ENCODE measurements at places on chromosomes 1 and 21. TPM values are rescaled to one million over a fixed set of nuclear protein-coding genes. Genes with fewer than 3 reads are reported as not detected.

CLIC4 gene
- 4.9 TPM for total RNA-seq

RAP1GAP gene
- total RNA-seq, result 0.60 TPM

CLIC6 gene
- total RNA-seq, result 0.44 TPM

IGSF3 gene
- 0.13 TPM for total RNA-seq

GUCA2A gene
- not detected for total RNA-seq

RIPK4 gene
- total RNA-seq, result 1.0 TPM

GRCh38 chr1:32962248-32962896 is 2.2 kb downstream of the RNF19B start:
- peak overlapping the region; percentile 83 for H3K4me3 ChIP-seq
- peaks cover 52% of the 10 kb centered on the region for H3K4me1 ChIP-seq
- no peak for DNase-seq
- no peaks in the 10 kb centered on the region for H3K36me3 ChIP-seq
- H3K27me3 ChIP-seq, result no peaks in the 10 kb centered on the region

GRCh38 chr1:28056129-28056925 is 32.1 kb downstream of the EYA3 start:
- peak overlapping the region; percentile 56 for H3K4me3 ChIP-seq
- H3K4me1 ChIP-seq, result peaks cover 49% of the 10 kb centered on the region
- peak; percentile 15 for DNase-seq
- H3K36me3 ChIP-seq, result peaks cover 39% of the 10 kb centered on the region

GRCh38 chr1:55751776-55752175 is 536.6 kb upstream of the USP24 start:
- H3K27ac ChIP-seq, result no peak overlapping the region
- H3K4me1 ChIP-seq, result no peaks in the 10 kb centered on the region
- H3K27me3 ChIP-seq, result peaks cover 18% of the 10 kb centered on the region
- no peak for DNase-seq
- H3K36me3 ChIP-seq, result peaks cover 5% of the 10 kb centered on the region
- H3K4me3 ChIP-seq, result no peak overlapping the region

DNA sequence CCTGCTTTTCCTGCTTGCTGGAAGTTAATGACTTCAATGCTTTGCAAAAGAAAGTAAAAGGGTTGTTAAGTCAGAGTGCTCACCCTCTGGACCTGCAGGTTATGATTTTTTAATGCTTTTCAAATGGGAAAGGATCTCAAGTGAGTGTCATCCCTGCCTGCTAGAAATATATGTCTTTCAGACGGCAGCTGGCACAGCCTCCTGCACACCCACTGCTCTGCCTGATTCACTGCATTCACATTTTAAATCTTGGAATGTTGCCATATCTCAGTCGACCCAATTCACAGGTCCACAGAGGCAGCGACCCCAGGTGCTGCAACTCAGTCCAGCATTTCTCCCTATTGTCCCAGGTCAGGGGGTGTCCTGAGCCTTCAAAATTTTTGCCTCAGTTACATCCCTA is 10.7 kb downstream of the DUSP23 start:
- H3K4me3 ChIP-seq, result no peak overlapping the region
- H3K27ac ChIP-seq, result no peak overlapping the region
- peaks cover 16% of the 10 kb centered on the region for H3K27me3 ChIP-seq
- no peak for DNase-seq

GRCh38 chr1:192920412-192920811 is 111.6 kb downstream of the RGS2 start:
- no peaks in the 10 kb centered on the region for H3K27me3 ChIP-seq
- no peaks in the 10 kb centered on the region for H3K4me1 ChIP-seq
- H3K36me3 ChIP-seq, result no peaks in the 10 kb centered on the region
- H3K27ac ChIP-seq, result no peak overlapping the region

DNA sequence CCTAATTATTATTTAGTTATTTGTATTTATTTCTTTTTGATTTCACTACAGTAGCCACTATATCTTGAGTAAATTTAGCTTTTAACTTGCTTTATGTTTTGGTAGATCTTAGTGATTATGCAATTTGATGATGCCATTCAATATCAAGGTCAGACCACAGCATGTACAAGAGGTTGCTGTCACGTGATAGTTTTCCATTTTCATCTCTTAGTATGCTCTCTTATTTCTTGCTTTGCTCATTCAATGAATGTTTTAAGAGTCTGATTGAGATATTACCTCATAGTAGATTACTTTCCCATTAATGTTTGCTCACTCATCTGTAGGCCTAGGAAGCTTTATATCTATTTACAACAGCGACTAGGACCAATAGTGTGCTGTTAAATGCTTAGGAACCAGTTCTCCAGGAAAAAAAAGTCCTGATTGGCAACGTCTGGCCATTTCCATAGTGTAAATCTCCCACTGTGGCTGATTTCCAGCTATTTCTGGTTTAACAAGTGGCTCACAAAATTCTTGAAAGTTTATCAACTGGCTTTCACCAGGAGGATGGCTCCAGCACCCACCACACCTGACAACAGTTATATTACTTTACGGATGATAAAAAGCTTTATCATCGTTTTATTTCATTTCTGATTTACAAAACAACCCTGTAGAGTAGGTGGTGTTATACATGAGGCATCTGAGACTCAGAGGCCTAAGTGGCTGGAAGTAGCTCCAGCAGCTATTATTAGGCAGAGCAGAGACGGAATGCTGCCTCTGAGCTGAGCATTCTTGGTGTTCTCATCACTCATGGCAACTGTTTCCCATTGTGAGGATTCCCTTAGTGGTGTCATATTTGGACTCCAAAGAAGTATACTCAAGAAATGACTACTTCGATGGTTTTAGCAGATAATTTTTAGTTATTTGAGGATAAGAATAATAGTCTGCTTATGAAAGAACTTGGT is 235.2 kb downstream of the DISC1 start:
- H3K27me3 ChIP-seq, result no peaks in the 10 kb centered on the region
- no peak overlapping the region for H3K4me3 ChIP-seq
- H3K27ac ChIP-seq, result no peak overlapping the region
- no peak for DNase-seq
- H3K36me3 ChIP-seq, result no peaks in the 10 kb centered on the region

GRCh38 chr1:69491416-69491815 is 76.3 kb upstream of the LRRC7 start:
- H3K36me3 ChIP-seq, result peaks cover 3% of the 10 kb centered on the region
- no peak overlapping the region for H3K27ac ChIP-seq
- no peaks in the 10 kb centered on the region for H3K4me1 ChIP-seq

DNA sequence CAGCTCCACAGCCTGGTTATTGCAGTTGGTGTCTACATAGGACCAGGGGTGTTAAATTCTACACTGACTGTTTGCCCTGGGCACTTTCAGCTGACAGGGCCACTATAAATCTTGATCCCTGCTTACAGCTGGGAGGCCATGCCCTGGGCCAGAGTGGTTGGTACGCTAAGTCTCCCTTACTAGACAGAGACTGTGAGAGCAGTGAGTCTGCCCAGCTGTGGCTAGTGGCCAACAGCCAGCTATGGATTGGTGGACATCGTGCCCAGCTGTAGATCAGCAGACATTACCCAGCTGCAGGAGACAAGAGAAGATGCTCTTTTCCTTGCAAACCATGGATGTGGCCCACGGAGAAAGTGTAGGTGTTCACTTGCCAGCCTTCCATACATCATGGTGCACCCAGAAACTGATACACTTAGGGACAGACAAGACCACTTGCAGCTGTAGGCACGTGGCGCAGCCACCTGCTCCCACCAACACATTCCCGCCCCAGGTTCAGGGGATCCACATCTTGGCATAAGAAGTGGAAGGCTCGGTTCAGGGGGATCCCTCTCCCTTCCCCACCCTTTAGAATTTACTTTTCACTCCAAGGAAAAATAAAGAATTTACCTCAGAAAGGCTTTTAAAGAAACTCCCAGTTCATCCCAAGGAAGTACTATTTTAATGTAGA is 16.4 kb upstream of the PAX7 start:
- H3K4me1 ChIP-seq, result no peaks in the 10 kb centered on the region
- H3K36me3 ChIP-seq, result no peaks in the 10 kb centered on the region
- no peak overlapping the region for H3K4me3 ChIP-seq
- no peak for DNase-seq
- peaks cover 3% of the 10 kb centered on the region for H3K27me3 ChIP-seq

GRCh38 chr1:58528518-58528917 is 18.0 kb downstream of the OMA1 start:
- H3K27ac ChIP-seq, result no peak overlapping the region
- peaks cover 7% of the 10 kb centered on the region for H3K4me1 ChIP-seq
- DNase-seq, result no peak

GRCh38 chr1:167477986-167478385 is 40.3 kb downstream of the CD247 start:
- H3K4me1 ChIP-seq, result peaks cover 98% of the 10 kb centered on the region
- H3K36me3 ChIP-seq, result peaks cover 9% of the 10 kb centered on the region
- H3K4me3 ChIP-seq, result peak overlapping the region; percentile 5
- no peaks in the 10 kb centered on the region for H3K27me3 ChIP-seq

GRCh38 chr1:94095744-94096469 is 25.0 kb downstream of the ABCA4 start:
- no peak overlapping the region for H3K27ac ChIP-seq
- H3K36me3 ChIP-seq, result no peaks in the 10 kb centered on the region

- no peak for DNase-seq
- H3K4me1 ChIP-seq, result no peaks in the 10 kb centered on the region
- H3K36me3 ChIP-seq, result no peaks in the 10 kb centered on the region
- no peaks in the 10 kb centered on the region for H3K27me3 ChIP-seq
Observed at GRCh38 chr1:67623906-67624305, 61.1 kb upstream of the GADD45A start.

- H3K4me1 ChIP-seq, result no peaks in the 10 kb centered on the region
- H3K27me3 ChIP-seq, result peaks cover 24% of the 10 kb centered on the region
- no peak overlapping the region for H3K4me3 ChIP-seq
- no peak overlapping the region for H3K27ac ChIP-seq
- no peaks in the 10 kb centered on the region for H3K36me3 ChIP-seq
Observed at GRCh38 chr1:30525971-30526651, 197.3 kb downstream of the MATN1 start.

DNA sequence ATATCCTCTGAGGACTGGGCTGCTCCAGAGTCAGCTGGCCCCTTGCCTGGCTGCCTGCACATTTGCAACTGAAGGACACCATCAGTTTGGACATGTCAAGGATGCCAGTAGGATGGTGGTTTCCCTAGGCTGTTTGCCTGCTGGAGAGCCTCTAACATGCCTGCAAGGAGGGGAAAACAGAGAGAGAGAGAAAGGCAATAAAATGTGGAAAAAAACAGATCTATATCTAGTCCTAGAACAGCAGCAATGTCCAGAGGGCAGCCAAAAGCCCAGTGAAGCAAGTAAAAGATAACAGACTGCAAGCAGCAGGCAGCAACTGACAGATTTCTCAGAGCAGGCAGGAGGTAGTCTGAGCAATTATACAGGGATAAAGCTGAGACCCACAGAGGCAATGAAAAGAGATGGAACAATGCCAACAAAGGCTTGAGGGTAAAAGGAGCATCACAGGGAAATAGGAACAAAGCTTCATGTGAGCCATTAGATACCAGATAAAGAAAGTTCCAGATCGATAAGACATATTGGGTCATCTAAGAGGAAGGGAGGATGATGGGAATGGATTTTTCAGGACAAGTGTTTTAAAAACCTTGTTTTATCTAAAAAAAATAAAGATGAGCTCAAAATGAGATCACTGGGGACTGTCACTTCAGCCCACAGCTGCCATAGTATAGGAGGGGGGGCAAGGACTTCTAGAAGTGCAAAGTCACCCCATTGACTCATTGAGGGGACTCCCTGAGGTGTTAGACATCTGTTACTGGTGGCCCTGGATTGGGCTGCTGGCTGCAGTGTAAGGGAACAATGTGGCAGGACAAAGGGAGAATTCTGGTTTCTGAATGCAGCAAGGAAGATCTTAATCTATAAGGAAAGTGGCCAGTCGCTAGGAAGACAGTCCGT is 38.6 kb upstream of the GADD45A start:
- H3K4me3 ChIP-seq, result no peak overlapping the region
- no peaks in the 10 kb centered on the region for H3K36me3 ChIP-seq
- H3K4me1 ChIP-seq, result no peaks in the 10 kb centered on the region
- no peak for DNase-seq

DNA sequence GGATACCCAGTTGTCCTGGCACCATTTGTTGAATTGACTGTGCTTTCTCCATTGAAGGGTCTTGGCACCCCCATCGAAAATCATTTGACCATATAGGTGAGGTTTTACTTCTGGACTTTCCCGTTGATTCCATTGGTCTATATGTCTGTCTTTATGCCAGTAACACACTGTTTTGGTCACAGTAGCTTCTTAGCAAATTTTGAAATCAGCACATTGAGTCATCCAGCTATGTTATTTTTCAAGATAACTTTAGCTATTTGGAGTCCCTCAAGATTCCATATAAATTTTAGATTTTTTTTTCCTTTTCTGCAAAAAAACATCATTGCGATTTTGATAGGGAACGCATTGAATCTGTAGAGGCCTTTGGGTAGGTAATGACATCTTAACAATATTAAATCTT is 235.6 kb downstream of the SMYD3 start:
- DNase-seq, result no peak
- H3K27me3 ChIP-seq, result no peaks in the 10 kb centered on the region
- H3K36me3 ChIP-seq, result peaks cover 38% of the 10 kb centered on the region
- H3K27ac ChIP-seq, result no peak overlapping the region

DNA sequence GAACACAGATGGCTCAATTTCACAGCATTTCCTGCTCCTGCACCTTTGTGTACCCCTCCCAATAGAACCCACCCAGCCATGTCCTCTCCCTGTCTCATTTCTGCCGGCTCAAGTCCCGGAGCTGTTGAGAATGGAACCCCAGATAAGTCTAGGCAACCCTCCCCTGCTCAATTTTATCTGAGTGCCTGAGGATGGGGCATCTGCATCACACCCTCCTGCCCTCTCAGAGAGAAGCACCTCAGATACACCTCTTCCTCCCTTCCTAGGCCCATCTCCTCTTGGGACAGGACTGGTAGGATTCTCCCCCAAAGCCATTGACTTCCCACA is 1.1 kb downstream of the KIF21B start:
- no peaks in the 10 kb centered on the region for H3K36me3 ChIP-seq
- H3K27ac ChIP-seq, result peak overlapping the region; percentile 97
- H3K27me3 ChIP-seq, result no peaks in the 10 kb centered on the region
- DNase-seq, result no peak
- peaks cover 77% of the 10 kb centered on the region for H3K4me1 ChIP-seq

GRCh38 chr1:222060210-222060916 is 318.5 kb upstream of the DUSP10 start:
- no peaks in the 10 kb centered on the region for H3K4me1 ChIP-seq
- H3K36me3 ChIP-seq, result peaks cover 8% of the 10 kb centered on the region
- no peak for DNase-seq
- no peak overlapping the region for H3K27ac ChIP-seq
- no peak overlapping the region for H3K4me3 ChIP-seq
- no peaks in the 10 kb centered on the region for H3K27me3 ChIP-seq

- H3K27ac ChIP-seq, result no peak overlapping the region
- no peaks in the 10 kb centered on the region for H3K4me1 ChIP-seq
- no peak for DNase-seq
- H3K4me3 ChIP-seq, result no peak overlapping the region
- no peaks in the 10 kb centered on the region for H3K27me3 ChIP-seq
Observed at GRCh38 chr1:67590329-67590728, 94.7 kb upstream of the GADD45A start.

DNA sequence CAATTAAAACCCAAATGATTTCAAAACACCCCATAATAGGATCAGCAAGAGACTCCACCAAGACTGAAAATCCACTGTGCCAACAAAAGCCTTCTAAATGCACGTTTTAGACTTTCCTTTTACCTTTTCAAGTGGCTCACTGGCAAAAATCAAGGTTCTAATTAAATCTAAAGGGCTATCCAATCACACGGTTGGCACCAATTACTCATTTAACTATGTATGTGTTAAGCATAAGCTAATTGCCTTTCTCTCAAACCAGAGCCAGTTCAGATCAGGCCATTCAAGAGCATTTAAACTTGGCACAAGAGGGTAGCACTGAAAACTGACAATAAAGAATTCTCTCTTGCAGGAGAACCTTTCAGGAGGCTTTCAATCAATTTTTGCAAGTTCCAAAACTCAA is 139.5 kb downstream of the RGS7 start:
- no peaks in the 10 kb centered on the region for H3K4me1 ChIP-seq
- H3K4me3 ChIP-seq, result no peak overlapping the region
- H3K27ac ChIP-seq, result no peak overlapping the region
- no peaks in the 10 kb centered on the region for H3K27me3 ChIP-seq
- no peaks in the 10 kb centered on the region for H3K36me3 ChIP-seq
- DNase-seq, result no peak

Data from naive thymus-derived CD8-positive, alpha-beta T cell (primary cell).